ENCODE measurements at places on chromosomes 7 and 10.

GRCh38 chr7:77734659-77735421 lies 38.6 kb downstream of the RSBN1L start:
- DNase-seq: no peak

DNA sequence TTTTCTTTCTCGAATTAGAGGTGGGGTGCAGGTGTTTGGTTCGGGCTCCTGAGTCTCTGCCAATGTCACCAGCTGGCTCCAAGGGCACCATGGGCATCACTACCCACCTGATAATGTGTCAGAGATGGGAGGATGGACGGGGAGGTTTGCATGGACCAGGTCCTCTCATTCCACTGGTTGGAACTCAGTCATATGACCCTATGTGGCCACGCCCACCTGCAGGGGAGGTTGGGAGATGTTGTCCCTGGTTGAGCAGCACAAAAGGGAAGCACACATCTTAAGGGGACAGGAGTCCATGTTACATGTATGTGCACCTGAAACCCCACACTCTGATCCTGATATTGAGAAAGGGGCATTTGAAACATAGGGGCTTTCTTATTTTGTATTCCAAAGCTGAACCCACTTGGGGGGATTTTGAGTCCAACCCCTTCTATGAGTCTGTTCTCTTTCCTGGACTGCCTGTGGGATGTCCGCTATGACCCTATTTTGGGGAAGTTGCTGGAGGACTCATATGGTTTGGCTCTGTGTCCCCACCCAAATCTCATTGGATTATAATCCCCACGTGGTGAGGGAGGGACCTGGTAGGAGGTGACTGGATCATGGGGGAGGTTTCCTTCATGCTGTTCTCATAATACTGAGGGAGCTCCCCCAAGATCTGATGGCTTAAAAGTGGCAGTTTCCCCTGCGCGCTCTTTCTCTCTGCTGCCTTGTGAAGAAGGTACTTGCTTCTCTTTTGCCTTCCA lies 66.9 kb upstream of the BAIAP2L1 start:
- no peak for DNase-seq

GRCh38 chr10:7484456-7485243 lies 73.8 kb upstream of the SFMBT2 start:
- no peak for DNase-seq

DNA sequence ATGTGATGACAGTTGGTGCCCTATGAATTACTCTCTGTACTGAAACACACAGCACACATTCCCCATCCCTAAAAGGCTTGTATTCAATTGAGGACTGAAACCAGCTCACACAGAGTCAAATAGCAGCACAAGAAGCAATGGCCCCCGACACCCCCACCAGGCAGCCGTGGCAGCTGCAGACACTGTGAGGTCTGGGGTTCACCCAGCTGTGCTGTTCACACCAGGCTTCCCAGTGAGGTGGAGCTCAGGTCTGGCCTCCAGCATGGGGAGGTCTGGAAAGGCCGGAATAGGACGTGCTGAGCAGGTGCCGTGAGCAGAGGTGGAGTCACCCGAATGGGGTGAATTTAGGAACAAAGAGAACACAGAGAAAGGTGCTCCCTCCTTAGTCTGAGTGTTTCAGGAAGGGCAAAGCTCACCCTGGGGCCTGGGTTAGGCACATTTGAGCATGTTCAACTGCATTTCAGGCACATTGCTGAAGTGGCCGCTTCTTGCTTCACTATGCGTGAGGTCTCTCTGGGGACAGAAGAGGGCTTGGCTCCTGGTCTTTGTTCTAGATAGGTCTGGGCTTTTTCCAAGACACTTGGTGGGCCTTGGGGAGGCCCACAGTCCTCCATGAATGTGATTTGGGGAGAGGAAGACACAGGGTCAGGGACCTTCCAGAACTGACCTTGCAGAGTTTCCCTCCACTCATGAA lies 41.1 kb downstream of the C10orf120 start:
- no peak for DNase-seq

DNA sequence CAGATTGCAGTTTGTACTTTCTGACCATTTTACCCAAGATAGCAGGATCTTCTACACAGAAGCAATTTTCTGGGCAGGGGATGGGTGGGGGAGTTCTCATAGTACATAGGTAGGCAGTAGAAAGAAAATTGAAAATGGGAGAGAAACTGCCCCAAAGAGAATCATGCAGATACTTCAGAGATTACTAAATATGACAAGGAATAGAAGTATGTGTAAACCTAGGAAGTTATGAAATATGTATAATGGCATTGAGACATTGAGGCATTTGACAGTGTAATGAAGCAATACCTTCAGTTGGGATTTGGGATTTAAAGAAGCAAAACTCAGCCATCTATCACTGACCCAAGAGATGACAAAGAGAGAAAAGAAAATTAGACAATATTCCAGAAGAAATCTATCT lies 233.0 kb downstream of the PTN start:
- no peak for DNase-seq

GRCh38 chr10:116014871-116015582 lies 258.0 kb downstream of the GFRA1 start:
- no peak for DNase-seq

DNA sequence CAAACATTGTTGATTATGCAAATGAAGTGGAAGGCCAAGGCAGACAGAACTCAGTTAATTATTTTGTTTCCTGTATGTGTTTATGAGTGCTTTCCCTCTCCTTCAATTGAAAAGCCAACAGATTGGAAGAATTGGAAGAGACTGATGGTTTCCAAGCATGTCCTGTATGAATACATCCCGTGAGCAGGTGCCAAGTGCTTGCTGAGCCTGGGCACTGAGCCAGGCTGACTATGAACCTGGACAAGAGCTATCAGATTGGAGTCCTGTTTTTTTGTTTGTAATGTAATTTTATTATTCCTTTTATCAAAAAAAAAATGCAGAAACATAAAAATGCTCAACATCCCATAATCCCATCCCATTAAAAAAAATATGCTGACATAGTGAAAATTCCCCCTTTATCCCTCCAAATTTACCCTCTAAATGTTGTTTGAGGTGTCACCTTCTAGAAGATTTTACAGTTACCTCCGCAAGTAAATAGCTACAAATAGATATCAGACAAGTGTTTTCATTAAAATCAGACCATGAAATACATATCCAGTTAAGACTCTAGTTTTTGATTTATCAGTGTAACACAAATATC lies 449.5 kb downstream of the GRID1 start:
- no peak for DNase-seq

GRCh38 chr10:104034401-104035193 lies 51.1 kb downstream of the COL17A1 start:
- DNase-seq: no peak

DNA sequence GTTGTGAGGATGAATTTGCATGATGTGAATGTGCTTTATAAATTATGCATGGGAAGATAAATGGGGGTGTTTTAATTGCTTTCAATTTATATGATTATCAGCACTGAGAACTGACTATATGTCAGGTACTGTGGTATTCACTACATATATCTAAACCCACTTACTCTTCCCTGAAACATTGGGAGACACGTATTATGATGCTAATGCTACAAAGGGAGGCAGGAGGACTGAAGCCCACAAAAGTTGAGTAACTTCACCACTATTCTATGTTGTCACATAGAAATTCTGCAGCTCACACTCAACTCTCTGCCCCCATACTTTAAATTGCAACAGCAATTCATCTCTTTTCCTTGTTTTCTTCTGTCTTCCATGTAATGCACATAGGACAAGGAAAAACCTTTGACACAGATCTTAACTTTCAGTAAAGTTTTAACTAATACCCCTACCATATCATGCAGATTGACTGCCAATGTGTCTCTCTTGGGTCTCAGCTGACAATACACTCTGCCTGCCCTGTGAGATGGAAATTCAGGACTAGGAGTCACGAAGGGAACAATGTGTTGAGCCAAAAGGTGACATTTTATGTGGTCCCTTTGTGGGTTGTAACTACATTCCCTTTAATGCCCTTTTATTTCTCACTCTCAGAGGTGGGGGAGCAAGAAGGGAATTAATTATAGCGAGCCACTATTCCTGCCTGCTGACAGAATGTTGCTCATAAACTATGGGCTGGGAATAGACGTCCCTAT lies 691.0 kb upstream of the SORCS1 start:
- no peak for DNase-seq

DNA sequence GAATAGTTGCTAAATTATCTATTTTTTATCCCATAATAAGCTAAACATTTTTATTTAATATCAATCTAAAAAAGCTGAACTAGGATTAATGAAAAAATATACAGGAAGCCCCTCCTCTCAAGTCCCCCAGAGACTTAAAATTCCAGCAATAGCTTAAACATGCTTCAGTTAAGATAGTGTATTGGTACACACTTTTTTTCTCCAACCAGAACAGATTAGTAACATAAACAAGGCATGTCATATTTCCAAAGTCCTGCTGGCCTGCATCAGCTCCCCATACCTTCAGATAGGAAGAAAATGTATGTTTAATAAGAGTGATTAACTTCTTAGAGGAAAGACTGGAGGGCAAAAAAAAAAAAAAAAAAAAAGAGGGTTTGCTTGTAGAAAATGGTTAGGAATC lies 7.1 kb downstream of the TBX20 start:
- DNase-seq: no peak

GRCh38 chr10:115092555-115093285 lies 445 bp upstream of the ATRNL1 start:
- peak; percentile 2 for DNase-seq

DNA sequence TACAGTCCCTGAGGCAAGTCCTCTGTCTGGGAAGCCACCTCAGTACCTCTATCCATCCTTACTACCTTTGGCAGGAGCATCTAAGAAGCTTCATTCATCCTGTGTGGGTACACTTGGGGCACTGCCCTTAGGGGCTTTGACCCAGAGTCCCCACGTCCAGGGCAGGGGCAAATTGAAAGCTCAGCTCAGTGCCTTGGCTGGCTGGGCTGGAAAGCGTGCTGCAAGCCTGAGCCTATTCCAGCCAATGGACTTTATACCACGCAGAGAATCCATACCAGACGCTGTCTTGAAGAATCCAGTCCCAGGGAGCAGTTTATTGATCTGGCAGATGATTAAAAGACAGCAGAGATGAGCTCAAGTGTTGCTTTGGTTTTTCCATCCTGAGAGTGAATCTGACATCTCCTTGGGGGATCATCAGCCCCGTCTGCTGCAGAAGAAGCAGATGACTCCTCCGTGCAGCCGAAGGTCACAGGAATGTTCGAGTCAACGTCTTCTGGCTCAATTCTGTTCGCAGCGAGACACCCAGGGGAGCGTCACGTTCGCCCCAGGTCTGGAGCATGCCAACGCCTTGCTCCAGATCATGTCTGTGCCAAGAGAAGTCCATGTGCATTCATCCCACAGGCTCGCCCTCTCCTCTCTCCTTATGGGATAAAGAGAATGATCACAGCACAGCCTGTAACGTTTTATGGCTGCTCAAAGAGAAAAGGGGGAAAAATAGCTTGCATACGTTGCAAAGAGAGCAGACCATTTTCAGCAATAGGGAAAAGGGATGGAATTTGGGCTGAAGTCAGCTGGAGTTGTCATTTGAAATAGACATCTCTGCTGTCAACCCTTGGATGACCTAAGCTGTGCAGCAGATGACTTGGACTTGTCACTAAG lies 35.8 kb upstream of the LYZL1 start:
- no peak for DNase-seq

GRCh38 chr7:1257863-1258262 lies 25.2 kb downstream of the UNCX start:
- no peak for DNase-seq

- DNase-seq: no peak
These were observed 96.9 kb downstream of the NT5C2 start for GRCh38 chr10:103096130-103096529.

DNA sequence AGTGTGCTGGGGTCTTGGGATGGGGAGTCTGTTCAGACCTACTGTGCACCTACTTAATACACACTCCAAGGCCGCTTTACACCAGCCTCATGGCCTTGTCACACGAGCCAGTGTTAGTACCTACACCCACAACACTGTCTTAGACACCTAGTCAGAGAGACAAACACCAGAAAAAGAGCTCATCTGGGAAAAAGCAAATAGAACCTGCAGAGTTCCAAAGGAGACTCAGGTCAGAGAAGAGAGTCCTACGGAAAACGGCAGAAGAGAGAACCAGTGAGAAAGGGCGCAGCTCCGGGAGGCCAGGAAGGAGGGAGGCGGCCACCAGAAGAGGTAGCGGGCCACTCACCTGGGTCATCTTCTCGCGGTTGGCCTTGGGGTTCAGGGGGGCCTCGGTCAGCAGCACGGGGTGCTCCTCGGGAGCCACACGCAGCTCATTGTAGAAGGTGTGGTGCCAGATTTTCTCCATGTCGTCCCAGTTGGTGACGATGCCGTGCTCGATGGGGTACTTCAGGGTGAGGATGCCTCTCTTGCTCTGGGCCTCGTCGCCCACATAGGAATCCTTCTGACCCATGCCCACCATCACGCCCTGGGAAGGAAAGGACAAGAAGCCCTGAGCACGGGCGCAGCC lies 105.3 kb upstream of the TNRC18 start:
- DNase-seq: no peak

DNA sequence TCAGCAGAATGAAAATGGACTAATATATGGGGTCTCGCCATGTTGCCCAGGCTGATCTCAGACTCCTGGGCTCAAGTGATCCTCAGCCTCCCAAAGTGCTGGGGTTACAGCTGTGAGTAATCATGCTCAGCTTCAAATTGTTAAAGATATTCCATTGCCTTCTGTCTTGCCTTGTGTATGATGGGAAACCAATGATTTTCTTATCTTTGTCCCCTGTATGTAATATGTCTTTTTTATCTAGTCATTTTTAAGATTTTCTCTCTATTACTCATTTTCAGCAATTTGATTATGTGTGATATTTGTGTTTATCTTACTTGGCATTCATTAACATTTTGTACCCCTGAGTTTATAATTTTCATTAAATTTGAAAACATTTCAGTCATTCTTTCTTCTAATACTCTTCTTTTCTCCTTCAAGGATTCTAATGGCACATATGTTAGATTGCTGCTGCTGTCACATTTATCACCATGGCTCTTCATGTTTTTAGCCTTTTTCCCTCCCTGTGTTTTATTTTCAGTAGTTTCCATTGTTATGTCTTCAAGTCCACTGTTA lies 12.6 kb downstream of the LYZL1 start:
- DNase-seq: no peak

GRCh38 chr10:29083096-29083495 lies 205.8 kb upstream of the LYZL1 start:
- DNase-seq: no peak

DNA sequence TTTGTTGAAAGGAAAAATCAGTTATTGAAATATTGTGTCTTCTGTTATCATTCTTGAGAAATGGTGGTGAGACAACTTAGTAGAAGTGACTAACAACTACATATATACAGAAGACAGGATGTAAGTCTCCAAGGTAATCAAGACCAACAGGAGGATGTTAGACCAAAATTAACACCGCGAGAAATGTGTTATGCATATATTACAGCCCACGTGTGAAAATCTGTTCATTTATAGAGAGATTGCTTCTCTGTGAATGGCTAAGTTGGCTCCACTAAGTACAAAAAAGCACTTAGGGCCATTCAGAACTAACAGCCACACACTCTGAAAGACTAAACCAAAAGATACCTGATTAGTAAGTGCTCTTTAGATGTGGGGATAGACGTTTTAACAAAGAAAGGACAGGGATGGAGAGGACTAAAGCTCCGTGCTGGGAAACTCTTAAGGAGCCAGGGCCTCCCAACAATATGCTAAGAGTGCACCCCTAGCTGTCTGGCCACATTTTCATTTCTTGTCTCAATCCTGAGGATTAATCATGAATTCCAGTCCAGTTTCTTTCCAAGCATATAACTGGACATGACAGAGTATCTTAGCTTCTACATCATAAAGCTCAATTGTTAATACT lies 26.5 kb downstream of the HDAC9 start:
- no peak for DNase-seq
